ENCODE measurements at places on chromosomes 5 and 9.

DNA sequence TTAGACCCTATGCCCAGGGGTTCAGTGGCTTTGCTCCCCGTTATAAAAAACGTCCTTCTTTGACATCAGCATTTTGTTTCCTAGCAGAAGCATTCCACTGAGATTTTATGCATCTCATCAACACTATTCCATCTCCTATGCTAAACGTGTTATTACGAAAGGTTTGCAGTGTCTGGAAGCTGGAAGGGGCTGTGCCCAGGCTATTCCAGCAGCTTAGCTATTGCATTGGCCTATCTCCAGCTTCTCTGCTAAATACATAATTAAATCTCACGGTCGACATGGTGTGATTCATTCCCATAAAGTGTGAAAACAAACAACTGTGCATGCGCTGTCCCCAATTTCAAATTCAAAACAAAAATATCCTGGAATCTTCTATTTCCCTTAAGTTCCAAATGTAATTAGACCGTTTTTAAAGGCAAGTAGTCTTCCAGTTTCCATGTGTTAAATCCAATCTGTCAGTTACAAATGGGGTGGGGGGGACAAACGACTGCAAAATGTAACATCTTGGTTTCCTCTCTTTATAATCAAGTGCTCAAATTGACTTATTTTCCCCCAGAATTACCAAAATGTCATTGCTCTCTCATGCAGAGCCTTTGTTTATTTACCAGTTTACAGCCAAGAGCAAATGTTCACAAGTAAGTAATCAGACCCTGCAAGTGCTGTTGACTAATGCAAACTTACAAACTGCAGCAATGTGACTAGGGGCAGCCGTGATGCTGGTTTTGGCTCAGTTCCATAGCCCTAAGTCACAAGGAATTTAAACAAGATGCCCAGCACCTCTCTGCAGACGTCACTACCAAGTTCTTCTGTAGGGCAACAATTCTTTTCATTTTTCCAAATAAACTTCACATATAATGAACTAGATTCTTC, 212.3 kb upstream of the RORB start:
- DNase-seq, result no peak

- DNase-seq, result no peak
Measured at GRCh38 chr5:111948092-111948841, 191.3 kb upstream of the NREP start.

GRCh38 chr5:132227485-132228240, at the start of gene P4HA2:
TSS of gene P4HA2 (minus strand) at chr5:132227853. CDS start at chr5:132218626, 9,227 bp downstream.
- peak; percentile 64 for DNase-seq

GRCh38 chr5:81555865-81556264, 161.9 kb upstream of the ACOT12 start:
- no peak for DNase-seq

- no peak for DNase-seq
Measured at GRCh38 chr5:98755406-98755805, 18.1 kb upstream of the RGMB start.

GRCh38 chr9:72401396-72401795, 36.4 kb upstream of the ZFAND5 start:
- DNase-seq, result no peak

- DNase-seq, result no peak
Measured at GRCh38 chr5:171848486-171848885, 62.9 kb downstream of the SMIM23 start.

- DNase-seq, result no peak
Measured at GRCh38 chr5:74938250-74938933, 72.2 kb upstream of the FAM169A start.

Measured in gastrocnemius medialis (tissue), 4 donors.